CD8-positive, alpha-beta memory T cell (primary cell): ENCODE measurements at places on chromosomes 5 and 9. TPM values are rescaled to one million over a fixed set of nuclear protein-coding genes. Genes with fewer than 3 reads are reported as not detected.

FBP2 gene
- polyA plus RNA-seq = not detected

ZNF782 gene
- polyA plus RNA-seq = 2.5 TPM

MARCHF3 gene
- polyA plus RNA-seq = 2.5 TPM

PKD2L2 gene
- 0.41 TPM for polyA plus RNA-seq

LMX1B gene
- not detected for polyA plus RNA-seq

TTC23L gene
- not detected for polyA plus RNA-seq

S100Z gene
- polyA plus RNA-seq = not detected

CREBRF gene
- polyA plus RNA-seq = 61.0 TPM

TNC gene
- not detected for polyA plus RNA-seq

FGF1 gene
- polyA plus RNA-seq = not detected
